ENCODE measurements at places on chromosomes 7 and 10.

DNA sequence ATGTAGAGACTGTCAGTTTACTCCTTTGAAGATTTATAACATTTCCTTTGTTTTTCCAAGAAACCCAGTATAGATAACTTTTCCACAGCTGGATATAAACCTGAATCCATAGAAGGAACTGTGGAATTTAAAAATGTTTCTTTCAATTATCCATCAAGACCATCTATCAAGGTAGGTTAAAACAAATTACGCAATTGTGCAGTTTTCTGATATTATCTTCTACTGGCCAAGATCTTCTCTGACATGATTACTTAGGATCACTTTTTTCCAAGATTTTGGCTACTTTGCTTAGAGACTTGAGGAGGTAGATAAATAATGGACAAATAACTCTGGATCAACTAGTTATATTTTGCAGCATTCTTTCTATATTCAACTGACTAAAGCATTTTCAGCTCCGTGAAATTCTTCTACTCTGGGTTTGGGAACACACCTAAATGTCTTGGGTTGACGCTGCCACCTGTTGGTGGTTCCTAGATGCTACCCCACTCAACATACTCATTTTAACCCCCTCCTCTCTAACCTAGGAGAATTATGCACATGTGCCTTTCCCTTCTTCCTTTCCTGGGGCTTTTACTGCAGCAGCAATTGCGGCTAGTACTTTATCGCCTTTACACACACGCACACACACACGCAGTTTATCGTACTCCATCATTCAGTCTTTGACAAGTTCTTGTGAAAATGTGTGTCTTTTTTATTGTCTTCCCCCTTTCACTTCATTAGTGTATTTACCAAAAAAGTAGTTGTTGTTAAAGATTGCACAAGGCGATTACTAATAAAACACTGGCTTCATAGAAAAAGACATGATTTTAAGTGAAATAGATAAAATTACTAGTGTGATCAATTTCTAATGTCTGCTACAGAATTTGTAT lies 32.7 kb downstream of the ABCB5 start:
- DNase-seq, result peak; percentile 57

DNA sequence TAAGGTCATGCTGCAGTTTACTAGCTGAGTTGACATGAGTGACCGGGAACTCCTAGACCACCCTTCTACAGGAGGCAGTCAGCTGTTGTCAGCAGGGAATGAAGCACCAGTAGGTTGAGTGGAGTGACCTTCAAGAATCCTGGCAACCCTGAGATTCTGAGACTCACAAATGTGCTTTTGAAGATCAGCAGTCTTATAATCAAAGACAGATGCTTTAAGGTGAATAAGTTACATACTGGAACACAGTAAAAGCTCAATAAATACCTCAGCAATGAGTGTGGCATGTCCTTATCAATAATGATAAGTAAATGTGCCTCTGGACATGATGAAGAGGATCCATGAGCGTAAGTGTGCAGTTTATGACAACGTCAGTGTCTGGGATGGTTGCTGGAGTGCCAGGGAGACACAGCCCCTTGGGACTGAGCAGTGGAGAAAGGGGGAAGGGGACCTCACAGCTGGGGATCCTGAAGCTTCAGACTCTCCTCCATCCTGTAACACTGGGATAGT lies 11.9 kb upstream of the OR6V1 start:
- no peak for DNase-seq

- no peak for DNase-seq
Observed at GRCh38 chr10:128540128-128540762, 414.0 kb upstream of the MKI67 start.

DNA sequence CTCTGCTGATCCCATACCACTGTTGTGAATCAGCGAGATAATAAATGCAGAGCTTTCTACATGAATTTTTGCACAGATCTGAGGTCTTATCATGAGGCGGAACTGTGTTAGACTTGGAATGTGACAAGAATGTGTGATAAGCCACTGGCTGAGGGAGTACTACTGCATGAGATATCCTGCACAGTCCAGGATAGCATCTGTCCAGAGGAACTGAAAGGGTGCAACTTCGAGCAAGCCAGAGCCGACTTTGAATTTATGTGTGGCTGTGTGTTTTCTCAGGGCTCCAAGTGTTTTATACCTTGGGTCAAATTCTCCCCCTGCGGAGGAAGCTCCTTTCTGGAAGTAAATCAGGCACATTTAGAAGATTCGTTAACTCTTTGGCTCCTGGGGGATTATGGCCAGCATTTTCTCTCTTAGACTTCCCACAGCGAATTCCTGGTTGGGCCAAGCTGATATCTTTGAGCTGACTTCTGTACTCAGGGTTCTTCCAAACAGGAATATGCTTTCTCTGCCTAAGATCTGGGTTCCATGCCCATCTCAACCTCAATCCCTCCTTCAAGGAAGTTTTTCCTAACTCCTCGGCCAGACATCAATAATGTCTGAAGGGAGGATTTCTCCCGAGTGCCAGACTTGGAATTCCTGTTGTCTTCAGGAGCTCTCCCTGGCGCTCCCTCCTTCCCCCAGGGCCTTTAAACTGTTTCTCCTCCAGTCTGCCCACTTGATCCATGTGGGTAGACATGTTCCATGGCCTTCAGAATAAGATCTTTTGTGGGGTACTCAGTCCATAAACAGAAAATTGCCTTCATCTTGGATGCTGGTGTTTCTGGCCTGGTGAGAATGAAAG lies 2.5 kb upstream of the MEST start:
- no peak for DNase-seq

- DNase-seq, result no peak
Observed at GRCh38 chr10:106311590-106311989, 852.9 kb downstream of the SORCS1 start.

GRCh38 chr7:157089100-157089610 lies 49.6 kb upstream of the UBE3C start:
- no peak for DNase-seq

DNA sequence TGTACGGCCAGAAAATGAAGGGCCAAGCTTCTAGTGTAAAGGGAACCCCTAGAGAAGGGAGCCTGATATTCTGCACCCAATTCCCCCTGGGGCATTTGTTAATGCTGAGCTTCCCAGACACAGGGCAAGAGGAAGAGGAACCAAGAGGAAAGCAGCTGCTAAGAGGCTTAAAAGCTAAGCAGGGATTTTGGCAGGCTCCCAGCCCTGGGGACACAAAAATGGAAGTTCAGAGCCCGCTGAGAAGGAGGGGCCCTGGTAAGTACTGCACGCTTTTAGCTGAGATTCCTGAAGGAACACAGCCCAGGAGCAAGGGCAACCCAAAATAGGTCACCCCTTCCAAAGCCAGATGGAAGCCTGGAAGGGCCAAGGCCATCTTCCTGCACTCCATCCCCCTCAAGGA lies 387.3 kb upstream of the MGMT start:
- no peak for DNase-seq

- DNase-seq, result no peak
Observed at GRCh38 chr10:47247148-47248059, 52.6 kb upstream of the GDF10 start.

DNA sequence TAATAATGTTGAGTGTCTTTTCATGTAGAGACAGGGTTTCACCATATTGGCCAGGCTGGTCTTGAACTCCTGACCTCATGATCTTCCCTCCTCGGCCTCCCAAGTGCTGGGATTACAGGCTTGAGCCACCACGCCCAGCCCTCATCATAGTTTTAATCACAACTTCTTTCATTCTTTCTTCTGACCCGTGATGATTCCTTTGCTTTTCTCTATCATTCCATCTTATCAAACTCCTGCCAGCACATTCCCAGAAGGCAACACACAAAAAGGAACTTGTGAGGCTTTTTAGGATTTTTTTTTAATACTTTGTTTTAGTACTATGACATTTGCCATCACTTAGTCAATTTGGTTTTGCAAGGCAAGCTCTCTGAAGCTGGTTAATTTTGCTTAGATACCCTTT lies 77.5 kb upstream of the MEOX2 start:
- no peak for DNase-seq

DNA sequence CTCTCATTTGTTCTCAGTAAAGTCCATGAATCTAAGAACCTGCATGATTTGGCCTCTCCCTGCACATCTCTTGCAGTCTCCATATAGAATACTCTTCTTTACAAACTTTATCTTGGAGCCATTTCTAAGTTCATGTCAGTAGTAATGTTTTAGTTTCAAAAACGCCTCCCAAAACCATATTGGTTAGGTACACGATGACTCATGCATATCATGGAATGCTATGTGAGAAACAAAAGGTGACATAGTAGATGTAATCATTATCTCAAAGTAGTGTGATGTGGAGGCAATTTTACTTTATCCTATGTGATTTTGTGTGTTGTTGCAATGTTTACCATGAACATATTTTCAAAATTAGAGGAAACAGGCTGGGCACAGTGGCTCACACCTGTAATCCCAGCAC lies 520.7 kb downstream of the KCNMA1 start:
- DNase-seq, result no peak

GRCh38 chr7:76091506-76091905 lies 43.6 kb downstream of the MDH2 start:
- no peak for DNase-seq

- no peak for DNase-seq
Observed at GRCh38 chr10:32072025-32072800, 16.0 kb upstream of the KIF5B start.

- no peak for DNase-seq
Observed at GRCh38 chr7:134512271-134512670, 15.1 kb upstream of the AKR1B10 start.

GRCh38 chr7:56174875-56175760 lies 58.9 kb upstream of the NUPR2 start:
- DNase-seq, result no peak

GRCh38 chr10:87875929-87876571 lies 12.6 kb downstream of the PTEN start:
- DNase-seq, result no peak

GRCh38 chr10:103706047-103706446 lies 149.3 kb downstream of the SH3PXD2A start:
- DNase-seq, result no peak

- no peak for DNase-seq
Observed at GRCh38 chr7:158842486-158842885, 13.2 kb upstream of the ESYT2 start.

DNA sequence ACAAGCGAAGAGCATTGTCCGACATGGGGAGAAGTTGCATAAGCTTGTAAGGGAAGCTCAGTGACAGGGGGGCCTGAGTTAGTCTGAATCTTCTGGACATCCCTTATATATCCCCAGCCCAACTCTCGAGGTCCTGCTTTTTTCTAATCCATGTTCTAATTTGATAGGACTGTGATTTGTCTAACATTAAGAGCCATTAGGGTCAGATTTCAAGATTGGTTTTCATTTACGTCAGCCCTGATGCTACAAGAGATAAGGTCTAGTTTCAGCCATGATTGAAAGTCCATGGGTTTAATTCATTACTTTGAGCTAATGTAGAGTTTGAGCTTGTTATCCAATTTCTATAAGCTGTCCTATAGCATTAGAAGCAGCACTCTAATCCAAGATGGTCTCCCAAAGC lies 20.3 kb downstream of the TLX1 start:
- no peak for DNase-seq

- DNase-seq, result no peak
Observed at GRCh38 chr7:119270045-119270464, 1002.9 kb upstream of the KCND2 start.

- DNase-seq, result no peak
Observed at GRCh38 chr10:110058212-110058611, 50.4 kb downstream of the ADD3 start.

GRCh38 chr7:496528-497295 lies 22.9 kb downstream of the PDGFA start:
- DNase-seq, result no peak

- DNase-seq, result no peak
Observed at GRCh38 chr7:22269963-22270362, 87.0 kb downstream of the RAPGEF5 start.

GRCh38 chr10:1379601-1380000 lies 323.4 kb downstream of the WDR37 start:
- DNase-seq, result no peak

GRCh38 chr7:55557666-55558188 lies 14.6 kb downstream of the VOPP1 start:
- no peak for DNase-seq

DNA sequence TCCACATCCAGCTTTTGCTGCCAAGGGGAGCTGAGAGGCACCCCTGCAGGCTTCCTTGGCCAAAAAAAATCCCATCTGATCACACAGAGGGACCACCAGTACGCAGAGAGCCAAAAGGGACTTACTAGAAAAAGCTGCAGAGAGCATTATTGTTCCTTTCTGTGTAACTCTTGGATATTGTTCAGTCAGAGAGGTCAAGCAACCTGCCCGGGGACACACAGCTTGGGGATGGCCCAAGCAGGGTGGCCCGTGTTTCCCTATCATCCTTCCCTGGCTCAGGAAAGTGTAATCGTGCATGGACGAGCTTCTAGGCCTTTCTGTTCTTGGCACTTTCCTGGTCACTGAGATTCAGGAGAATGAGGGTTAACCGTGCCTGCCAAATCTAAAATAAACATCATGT lies 84.1 kb upstream of the SH2B2 start:
- no peak for DNase-seq

- no peak for DNase-seq
Observed at GRCh38 chr7:12637819-12638592, 49.4 kb upstream of the ARL4A start.

GRCh38 chr7:142880876-142881505 lies 4.6 kb downstream of the TRPV6 start:
- no peak for DNase-seq

DNA sequence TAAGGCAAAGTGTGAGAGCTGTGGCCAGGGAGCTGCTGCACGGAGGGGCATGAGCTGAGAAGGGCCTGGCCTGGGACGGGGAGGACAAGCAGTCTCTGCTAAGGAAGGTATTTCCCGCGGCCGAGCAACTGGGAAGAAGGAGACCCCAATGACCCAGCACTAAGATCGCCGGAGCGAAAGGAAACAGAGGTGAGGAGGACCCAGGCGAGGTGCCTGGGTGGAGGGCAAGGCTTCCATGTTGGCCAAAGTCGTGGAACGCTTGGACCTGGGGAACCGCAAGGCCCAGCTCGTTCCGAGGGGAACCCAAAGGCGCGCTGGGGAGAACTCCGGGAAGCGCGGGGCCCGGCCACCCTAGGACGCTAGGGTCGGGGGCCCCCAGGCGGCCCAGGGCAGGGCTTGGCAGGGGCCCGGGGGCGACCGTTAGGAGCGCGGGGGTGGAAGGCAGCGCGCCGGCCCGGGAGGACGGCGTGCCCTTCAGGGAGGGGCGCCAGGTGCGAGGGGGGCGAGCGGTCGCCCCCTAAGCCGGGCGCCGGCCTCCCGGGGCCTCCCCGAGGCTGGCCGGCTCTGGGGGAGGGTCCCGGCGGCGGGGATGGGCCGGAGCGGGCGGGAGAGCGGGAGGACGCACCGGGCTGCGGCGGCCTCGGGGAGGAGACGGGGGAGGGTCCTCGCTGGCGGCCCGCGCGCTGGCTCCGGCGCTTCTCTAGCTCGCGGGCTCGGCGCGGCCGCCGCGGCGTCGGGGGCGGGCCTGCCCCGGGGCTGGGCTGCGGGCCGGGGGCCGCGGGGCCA lies 545 bp downstream of the GIGYF1 start:
- no peak for DNase-seq

GRCh38 chr7:87218796-87219544 lies 562 bp downstream of the TMEM243 start:
- DNase-seq, result no peak

GRCh38 chr10:103106539-103106938 lies 86.5 kb downstream of the NT5C2 start:
- DNase-seq, result no peak

- DNase-seq, result no peak
Observed at GRCh38 chr10:90960355-90960814, 39.5 kb upstream of the ANKRD1 start.

GRCh38 chr10:95408983-95409873 lies 118.4 kb upstream of the PDLIM1 start:
- no peak for DNase-seq

- DNase-seq, result no peak
Observed at GRCh38 chr10:97028126-97028831, 157.5 kb downstream of the SLIT1 start.

All from iPS DF 19.7 (cell line).